ENCODE measurements at places on chromosomes 2 and 18.

DNA sequence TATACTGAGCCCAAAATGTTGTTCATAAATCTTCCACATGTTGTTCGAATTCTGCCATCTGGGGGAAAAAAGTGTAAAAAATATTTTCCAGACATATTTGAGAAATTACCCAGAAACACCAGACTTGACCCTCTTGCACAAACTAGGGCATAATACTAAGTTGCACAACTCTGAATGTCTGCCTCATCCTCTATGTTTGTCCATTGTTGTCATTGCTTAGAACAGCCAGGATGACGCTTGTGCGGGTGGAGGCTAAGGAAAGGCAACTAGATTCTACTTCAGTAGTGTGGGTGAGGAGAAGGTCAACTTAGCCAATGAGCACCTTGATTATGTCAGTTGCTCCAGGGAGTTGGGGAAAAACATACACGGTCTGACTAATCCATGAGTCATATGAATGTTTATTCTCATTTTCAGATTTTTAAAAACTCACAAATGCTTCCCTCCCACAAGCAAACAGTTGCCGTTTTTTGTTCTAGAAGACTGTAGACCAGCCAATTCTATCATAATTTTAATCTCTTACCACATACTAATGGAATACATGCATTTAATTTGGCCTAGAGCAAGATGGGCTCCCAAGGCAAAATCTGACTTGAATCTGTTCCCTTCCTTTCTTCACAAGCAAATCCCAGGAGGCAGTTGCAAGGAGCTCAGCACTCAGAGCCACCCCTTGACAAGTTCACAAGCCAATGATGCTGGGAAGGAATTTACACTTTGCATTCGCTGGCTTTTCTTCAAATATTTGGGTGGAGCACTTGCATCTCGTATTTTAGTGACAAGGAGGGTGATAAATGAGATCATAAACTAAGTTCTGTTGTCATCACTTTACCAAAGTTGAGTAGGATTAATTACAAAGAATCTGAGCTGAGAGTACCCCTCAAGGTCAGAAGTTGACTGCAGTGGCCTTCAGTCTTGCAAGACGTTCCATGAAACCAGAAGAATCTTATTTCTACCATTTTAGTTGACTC lies 163.2 kb upstream of the TWIST2 start:
- DNase-seq = no peak

GRCh38 chr2:134323777-134324176 lies 69.9 kb downstream of the MGAT5 start:
- DNase-seq = no peak

- DNase-seq = no peak
These were observed 826.7 kb upstream of the ACVR2A start for GRCh38 chr2:147017951-147018645.

DNA sequence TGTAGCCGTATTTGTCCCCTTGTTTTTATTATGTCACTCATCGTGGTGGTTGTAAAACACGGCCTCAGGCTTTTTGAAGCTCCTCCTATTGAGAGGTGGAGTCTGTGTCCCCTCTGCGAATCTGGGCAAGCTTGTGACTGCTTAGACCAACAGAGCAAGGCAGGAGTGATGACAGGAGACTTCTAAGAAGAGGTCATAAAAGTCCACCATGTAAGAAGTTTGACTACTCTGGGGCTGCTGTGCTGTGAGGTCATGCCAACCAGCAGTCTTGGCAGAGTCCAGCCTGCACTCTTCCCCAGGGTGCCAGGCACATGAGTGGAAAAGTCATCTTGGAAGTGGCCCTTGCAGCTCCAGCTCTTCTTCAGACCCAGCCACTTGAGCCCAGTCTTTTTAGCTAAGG lies 83.8 kb upstream of the SPTBN1 start:
- DNase-seq = no peak

DNA sequence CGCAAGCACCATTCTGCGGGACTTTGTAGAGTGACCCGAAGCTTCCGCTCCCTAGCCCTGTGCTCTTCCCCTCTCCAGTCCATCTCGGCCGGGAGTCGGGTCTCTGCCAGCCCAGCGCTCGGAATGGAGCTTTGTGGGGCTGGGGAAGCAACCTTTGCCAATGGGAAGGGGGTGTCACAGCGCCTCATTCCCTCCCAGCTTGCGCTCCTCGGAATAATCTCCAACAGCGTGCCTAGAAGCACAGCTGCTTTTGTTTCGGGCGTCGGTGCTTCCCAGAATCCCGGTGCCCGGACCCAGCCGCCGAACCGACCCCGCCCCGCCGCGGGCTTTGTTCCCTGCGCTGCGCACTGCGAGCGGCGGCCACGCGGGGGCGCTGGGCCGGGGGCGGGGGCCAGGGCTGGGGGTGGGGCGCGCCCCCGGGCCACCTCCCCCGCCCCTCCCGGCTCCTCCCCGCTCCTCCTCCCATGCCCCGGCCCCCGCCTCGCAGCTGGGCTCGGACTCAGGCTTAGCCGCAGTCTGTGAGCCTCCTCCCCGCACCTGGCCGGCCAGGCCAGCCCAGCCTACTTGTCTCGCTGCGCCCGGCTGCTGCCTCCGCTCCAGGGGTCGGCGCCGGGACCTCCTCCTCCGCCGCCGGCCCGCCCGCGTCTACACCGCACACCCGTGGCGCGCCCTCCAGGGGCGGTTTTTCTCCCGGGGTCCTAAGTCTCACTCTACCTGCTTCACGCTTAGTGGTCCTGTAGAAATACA lies 77.7 kb upstream of the SMAD2 start:
- no peak for DNase-seq

DNA sequence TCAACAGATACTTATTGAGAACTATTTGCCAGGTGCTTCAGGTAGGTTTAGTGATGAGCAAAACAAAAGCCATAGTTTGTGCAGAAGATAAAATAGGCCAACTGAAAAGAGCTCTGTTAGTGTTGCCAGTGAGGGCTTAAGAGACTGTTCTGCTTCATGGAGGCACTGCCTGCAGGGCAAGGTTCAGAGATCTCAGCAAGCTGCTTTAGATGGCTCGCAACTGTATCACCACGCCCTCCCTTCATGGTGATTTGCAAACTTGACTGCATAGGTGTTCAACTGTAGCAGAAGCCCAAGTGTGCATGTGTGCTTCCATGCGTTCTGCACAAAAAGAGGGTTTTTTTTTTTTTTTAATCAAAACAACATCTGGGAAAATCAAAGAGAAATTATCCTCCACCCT lies 84.5 kb downstream of the RAPH1 start:
- DNase-seq = no peak

GRCh38 chr2:150809103-150809502 lies 321.6 kb upstream of the RND3 start:
- no peak for DNase-seq

DNA sequence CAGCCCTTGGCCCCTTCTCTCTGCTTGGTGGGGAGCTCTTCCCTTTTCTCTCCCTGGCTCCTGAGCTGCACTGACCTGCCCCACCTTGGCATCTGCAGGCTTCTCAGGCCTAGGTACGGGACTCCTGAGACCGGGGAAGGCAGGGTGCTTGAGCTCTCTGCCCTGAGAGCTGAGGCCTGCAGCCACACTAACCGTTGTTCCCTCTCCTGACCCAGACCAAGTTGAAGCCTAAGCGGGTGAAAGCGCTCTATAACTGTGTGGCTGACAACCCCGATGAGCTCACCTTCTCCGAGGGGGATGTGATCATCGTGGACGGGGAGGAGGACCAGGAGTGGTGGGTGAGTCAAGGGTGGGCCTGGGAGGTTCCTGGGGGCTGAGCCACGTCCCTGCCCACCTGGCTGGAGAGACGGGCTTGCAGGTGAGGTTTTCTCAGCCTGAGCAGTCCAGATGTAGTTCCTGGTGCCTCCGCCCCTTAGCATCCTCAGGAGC lies 22.2 kb downstream of the ITGB1BP1 start:
- DNase-seq = no peak

DNA sequence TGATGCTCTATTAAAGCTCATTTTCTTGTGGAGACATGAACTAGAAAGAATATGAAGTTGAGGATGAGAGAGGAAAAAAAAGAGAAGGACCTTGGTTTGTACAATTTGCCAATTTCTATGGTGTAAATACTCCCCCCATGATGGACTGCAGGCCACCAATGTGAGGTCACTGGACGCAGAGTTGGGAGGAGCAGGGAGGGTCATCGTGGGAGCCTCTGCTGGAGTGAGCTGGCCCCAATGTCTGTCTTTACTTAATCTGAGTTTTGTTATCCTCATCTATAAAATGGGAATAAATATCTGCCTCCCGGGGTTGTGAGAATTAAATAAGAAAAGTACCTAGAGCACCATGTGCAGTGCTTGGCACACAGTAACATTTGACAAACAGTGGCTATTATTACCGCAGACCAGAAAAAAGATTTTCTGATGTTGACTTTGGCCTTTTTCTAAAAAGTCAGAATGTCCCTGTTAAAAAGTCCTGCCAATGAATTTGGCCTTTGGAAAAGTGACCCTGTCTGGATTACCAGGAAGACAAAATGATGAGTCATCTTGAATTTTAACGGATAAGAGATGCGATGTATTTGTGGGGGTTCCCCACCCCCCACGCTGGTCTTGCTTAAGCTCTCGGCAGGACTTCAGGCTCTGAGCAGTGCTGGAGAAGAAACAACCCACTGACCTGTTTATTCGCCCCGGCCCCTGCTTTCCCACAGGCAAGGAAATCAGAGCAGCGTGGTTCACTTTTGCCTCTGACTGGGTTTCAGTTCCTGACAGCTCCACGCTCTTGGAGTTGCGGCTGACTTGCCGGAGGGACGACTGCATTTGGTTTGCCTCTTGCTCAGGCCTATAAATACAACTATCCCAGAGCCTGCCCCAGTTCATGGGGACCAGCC lies 50.3 kb upstream of the FOSL2 start:
- DNase-seq = no peak

GRCh38 chr2:44939106-44940048 lies 2.1 kb upstream of the SIX3 start:
- no peak for DNase-seq
